Left renal cortex interstitium (tissue), 4 donors: ENCODE measurements at places on chromosomes 7 and 10. TPM values are rescaled to one million over a fixed set of nuclear protein-coding genes. Genes with fewer than 3 reads are reported as not detected.

DNA sequence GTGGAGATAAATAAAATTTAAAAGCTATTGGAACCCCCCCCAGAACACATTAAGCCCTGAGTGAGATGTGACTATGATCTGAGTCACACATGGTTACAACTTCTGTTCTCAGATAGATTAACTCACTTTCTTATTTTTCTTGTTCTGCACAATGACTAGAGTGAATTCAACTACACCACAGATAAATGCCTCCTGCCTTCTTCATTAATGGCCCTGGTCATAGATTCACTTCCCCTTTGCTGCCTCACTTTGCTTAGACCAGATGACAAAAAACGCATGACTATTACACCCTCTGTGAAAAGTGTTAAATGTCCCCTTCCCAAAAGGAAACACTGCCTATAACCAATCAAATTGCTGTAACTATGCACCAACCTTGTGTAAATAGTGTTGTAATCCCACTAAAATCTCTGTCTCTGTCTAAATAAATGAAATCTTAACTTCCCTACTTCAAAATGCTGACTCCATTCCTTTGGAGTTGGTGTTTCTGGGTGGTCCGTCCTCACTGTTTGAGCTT lies 49.4 kb downstream of the AKR1D1 start:
- DNase-seq, result no peak

DNA sequence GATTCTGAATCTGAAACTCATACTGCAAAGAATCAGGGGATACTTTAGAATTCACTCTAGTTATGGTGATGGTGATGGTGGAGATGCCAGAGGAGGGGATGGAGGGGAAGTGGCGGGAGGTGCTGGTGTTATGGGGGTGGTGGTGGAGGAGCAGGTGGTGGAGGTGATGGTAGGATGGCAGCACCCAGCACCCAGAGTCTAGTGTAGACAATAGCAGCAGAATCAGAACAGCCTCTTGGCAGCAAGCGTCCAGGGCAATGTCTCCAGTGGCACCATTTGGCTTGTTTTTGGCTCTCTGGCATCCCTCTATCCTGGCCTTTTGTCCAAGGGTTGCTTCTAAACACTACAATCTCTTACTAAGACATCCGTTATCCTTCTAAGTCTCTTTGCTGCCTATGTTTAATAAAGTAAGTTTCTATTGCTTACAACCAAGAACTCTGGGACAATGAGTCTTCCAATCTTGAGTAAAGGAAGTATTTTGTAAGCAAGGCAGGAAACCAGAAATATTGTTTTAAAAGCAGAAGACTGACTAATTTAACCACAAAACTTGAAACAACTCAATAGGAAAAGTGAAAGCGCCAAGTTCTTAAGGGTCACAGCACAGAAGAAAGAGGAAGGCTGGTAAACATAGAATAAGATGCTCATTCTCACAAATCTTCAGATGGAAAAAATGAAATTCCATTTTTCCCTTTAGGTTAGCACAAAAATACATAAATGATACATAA lies 42.4 kb upstream of the GDF10 start:
- no peak for DNase-seq

DNA sequence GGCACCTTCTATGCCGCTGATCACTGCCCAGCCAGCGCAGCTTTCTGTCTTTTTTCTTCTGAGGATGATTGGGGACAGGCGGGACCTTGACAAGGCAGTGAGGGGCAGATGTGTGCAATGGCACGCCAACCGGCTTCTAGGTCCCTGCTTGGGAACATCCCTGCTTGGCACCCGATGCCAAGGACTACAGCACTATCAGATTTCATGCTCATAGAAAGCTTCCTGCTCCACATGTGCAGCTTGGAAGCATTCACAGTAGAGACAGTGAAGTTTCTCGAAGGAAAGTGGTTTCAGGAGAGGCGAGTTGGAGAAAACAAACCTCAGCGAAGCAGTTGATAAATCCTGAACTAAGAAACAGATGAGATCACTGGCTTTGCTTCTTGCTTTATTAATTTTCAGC lies 267.5 kb upstream of the HABP2 start:
- no peak for DNase-seq

GRCh38 chr10:67386260-67386659 lies 309.7 kb downstream of the CTNNA3 start:
- DNase-seq, result no peak

DNA sequence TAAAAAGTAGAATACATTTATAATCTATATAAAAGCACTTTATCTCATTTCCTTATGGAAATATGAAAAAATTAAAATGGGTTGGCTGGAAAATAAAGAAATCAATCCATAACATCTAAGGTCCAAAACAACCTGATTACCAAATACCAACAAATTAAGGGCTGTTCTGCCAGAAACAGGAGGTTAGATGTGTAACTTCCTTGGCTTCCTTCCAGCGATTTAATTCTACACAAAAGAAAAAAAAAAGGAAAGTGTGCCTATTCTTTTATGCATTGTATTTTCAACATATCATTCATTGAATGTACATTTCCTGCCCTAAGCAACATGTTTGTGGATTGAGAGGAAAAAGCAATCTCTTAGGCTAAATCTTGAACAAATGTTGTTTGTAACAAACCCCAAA lies 36.2 kb upstream of the USP6NL start:
- no peak for DNase-seq

CREM gene
- 49.2 TPM for polyA plus RNA-seq

CACNA2D1 gene
- polyA plus RNA-seq, result 22.4 TPM

DNA sequence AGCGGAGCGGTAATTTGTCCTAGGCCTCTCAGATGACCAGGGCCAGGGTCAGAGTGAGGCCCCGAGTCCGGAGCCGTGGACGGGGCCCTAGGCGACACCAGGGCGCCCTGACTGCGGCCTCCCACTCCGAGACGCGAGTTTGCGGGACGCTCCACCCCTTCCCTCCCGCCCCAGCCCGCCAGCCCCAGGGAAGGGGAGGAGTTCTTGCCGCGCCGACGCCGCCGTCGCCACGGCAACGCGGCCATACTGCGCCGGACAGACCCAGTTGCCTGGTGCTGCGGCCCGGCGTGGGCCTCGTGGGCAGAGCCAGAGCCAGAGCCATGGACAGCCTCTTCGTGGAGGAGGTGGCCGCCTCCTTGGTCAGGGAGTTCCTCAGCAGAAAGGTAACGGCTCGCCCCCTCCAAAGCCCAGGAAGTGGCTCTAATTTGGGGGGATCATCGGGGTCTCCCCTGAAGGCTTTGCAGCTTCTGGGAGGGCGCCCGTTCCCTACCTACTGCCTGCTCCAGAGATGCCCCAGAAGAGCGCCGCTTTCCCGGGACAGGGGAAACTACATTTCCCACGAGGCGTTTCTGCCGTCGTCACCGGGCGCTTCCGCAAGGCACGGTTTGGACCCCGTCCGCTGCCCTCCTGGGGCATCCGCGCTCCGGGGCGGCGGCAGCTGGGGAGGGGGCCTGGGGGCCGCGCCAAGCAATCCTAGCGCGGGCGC lies at the start of gene MINDY4:
MINDY4 (plus strand) TSS at position 244 of the 706 bp plus-strand sequence; CDS start at position 321, 77 bp downstream.
- DNase-seq, result peak; percentile 60

DNA sequence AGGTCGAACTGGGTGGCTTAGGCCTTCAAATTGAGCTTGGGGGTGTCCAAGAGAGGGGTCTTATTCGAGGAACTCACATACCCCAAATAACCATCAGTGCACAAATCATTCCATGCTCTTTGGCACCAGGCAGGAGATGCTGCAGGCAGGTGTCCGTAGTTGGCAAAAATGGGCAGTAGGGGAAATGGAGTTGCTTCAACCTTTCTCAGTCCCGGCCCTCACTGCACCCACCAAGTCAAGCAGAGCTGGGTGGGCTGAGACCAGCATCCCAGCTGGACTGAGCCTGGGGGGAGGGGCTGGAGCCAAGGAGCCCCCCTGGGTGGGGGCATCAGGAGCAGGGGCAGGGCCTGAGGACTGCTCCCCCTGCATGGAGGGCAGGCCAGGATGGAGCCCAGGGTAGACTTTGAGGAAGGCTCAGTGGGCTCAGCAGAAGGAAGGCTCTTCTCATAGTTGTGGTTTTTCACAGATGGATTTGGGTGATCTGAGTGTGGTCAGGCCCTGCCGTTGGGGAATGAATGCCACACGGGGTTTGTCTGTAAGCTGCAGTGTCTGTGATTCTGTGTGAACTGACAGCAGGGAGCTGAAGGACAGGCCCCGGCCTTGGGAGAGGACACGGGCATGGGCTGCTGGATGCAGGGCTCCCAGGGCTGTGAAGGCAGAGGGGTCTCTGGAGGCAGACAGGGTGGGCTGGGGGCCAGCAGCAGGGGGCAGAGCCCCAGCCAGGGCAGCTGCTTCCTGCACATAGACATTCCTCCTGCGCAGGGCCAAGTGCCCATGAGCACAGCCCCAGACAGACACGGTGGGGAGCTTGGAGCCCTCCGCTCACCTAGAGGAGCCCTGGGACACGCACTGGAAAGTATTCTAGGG lies 144.5 kb downstream of the ADCY1 start:
- no peak for DNase-seq

DNA sequence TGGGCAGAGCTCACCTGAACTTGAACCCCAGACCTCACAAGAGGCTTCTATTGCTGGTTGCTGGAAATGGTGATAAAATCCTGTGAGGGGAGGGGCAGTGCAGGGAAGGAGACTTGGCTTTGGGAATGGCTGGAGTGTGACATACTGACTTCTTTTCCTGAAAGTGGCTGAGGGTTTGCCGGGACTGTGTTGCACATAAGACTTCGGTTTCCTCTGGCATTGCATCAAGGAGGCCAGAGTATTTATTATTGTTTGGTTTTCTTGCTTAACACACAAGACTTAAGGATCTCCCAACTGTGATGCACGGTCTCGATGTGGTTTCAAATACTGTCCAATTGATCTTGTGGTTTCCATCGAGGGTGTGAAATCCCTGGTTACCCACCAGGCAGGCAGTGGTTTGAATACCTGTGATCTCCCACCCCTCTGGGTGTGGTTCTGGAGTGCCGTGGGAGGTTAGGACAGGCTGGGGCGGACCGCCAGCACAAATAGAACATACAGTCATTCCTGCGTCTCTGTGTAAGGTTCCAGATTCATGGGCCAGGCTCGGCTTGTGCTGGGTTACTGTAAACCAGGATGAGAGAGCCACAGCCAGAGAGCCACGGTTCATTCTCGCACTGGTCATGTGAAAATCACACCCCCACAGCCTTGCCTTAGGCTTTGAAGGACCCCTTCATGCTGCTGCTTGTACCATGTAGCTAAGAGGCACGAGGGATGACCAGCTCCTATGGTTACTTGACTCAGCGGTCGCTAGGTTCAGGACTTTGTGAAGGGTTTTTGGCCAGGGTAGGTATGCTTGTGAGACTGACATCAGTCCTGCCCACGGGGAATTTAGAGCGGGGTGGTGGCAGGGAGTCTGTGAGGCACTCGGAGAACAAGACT lies 39.2 kb downstream of the WBP1L start:
- DNase-seq, result no peak

ELFN1 gene
- polyA plus RNA-seq, result 14.4 TPM

RBM48 gene
- polyA plus RNA-seq, result 15.6 TPM

DNA sequence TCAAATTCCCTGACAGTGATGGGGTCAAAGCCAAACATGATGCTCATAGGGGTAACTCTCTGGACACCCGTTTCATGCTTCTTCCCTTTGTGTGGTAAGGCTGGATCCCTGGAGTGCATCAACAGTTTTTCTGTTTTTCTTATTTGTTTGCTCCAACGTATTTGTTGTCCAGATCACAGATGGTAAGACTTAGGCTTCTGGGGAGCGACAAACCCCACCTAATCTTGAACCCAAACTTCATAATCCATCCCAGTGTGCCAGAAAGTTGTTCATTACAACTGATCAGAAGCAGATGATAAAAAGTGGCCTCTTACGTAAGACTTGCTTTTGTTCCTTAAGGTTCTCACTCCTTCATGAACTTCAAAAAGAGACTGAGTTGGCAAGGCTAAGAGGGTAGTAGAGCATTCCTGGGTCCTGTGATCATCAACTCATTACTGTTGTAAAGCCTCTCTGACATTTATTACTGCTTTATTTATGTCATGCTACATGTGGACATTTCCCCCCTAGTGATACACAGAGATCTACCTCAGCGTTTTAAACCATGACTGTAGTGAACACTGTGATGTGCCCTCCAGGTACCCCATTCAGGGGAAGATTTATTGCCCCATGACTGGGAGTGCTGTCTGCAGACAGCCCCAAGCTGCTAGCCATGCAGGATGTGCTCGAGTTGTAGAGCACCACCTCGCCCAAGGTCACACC lies 125.6 kb downstream of the CCDC71L start:
- no peak for DNase-seq

HOXA9 gene
- polyA plus RNA-seq, result 101 TPM

HOXA1 gene
- polyA plus RNA-seq, result 2.8 TPM

GRCh38 chr7:150357270-150357669 lies 11.4 kb upstream of the REPIN1 start:
- DNase-seq, result no peak

GRCh38 chr10:113132591-113133121 lies 182.6 kb downstream of the TCF7L2 start:
- DNase-seq, result no peak
